ENCODE measurements at places on chromosomes 2 and 18.
A peak's percentile ranks its signal among the peaks of the same experiment; 100 is the strongest.

- no peak for DNase-seq
These were observed 12.4 kb downstream of the COPS8 start for GRCh38 chr2:237097911-237098702.

GRCh38 chr2:9964334-9964980 is 13.0 kb downstream of the GRHL1 start:
- DNase-seq: no peak

- DNase-seq: no peak
These were observed 71.9 kb downstream of the TNFRSF11A start for GRCh38 chr18:62396967-62397366.

GRCh38 chr2:232525199-232525598 is 761 bp upstream of the CHRND start:
- DNase-seq: no peak

DNA sequence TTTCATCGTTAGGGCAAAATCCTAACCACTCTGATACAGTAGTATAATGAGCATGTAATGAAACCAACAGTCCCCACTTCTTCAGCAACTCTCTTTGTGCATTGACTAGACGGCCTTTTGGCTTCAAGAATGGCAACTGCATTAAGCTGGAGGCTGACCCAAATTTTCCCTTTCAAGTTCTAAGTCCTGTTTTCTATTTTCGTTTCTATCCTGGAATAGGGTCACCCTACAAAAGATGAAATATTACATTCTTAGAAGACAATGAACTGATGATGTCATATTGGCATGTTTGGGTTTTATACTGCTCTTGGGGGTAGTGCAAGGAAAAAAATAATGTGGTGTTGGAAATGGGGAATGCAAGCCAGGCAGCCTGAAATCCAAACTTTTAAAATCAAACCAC is 254.4 kb downstream of the ETAA1 start:
- DNase-seq: no peak

- DNase-seq: no peak
These were observed 35.2 kb upstream of the DLX2 start for GRCh38 chr2:172137943-172138342.

GRCh38 chr2:211035548-211036185 is 479.3 kb downstream of the CPS1 start:
- no peak for DNase-seq

DNA sequence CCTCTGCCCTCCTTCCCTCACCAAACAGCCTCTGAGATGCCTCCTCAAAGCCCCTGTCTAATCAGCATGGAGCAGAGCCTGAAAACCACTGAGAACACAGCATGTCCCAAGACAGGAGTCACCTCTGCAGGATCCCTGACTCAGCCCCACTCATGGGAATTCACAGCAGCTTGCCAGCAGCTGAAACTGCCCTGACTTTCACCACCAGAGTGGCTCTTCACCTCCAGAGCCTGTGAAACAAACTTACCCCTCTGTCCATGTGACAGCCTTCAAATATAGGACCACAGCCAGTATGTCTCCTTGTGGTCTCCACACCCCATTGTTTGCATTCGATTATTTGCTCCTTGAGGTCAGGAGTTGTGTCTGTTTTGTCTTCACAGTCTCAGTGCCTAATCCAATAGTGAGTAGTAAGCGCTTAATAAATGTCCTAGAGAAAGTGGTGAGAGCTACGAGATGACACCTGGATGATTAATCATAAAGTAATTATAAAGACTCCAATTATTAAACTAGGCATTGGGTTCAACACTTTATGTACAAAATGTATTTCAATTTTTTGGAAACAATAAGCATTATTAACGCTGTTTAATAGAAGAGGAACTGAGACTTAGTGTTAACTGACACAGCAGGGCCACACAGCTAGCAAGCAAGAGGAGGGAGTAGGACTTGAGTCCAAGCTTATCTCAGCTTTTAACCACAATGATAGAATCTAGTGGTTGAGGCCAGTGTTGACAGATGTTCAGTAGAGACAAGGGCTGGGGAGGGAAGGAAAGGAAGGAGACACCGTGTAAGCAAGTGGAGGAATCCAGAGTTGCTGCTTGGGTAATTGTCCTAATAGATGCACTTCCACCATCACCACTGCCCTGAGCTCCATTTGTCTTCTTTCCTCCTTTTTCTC is 358.7 kb upstream of the TNP1 start:
- DNase-seq: no peak

GRCh38 chr2:1020206-1020605 is 69.6 kb downstream of the SNTG2 start:
- DNase-seq: no peak

- DNase-seq: peak; percentile 37
These were observed 306.5 kb upstream of the TNP1 start for GRCh38 chr2:217166241-217166850.

- DNase-seq: no peak
These were observed 5.5 kb downstream of the RPE start for GRCh38 chr2:210007895-210008294.

GRCh38 chr2:197713271-197713670 is 8.1 kb downstream of the MARS2 start:
- no peak for DNase-seq

DNA sequence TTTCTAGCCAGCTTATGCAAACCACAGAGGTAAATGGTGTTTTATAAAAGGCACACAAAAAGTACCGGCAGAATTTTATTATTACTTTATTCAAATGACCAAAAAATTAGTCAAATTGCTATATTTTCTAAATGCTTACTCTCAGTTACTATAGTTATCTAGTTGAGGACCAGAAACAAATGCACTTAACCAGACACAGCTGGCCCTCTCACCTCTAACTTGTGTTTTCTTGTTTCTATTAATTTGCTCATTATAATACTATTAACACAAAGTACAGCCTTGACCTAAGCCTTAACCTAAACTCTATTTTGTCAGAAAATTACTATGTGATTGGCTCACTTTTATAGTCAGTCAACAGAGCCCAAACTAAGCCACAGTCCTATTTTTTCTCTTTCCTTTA is 26.2 kb downstream of the OLA1 start:
- no peak for DNase-seq

- no peak for DNase-seq
These were observed 15.7 kb downstream of the COL4A3 start for GRCh38 chr2:227179988-227180685.

DNA sequence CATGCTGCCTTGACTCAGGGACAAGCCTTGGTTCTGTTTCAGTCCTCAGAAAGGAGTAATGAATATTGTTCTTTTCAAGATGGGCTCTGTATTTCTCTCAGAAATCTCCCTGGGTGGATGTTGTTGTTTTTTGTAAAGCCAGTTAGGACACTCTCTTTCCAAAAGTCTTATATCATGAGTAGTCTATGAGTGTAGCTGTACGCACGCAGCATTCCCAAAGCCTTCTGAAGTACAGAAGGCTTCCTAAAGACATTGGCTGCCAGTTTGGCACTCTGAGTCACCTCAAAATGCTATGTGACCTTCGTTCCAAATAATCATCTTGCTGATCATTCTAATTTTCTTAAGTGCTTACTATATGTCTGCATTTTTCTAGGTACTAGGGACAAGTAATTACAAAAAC is 16.7 kb upstream of the GTF2A1L start:
- no peak for DNase-seq

- no peak for DNase-seq
These were observed 22.4 kb upstream of the PMAIP1 start for GRCh38 chr18:59877361-59877760.

GRCh38 chr2:144136297-144137010 is 383.5 kb downstream of the ZEB2 start:
- no peak for DNase-seq

GRCh38 chr2:28347596-28347995 is 45.1 kb upstream of the FOSL2 start:
- no peak for DNase-seq

DNA sequence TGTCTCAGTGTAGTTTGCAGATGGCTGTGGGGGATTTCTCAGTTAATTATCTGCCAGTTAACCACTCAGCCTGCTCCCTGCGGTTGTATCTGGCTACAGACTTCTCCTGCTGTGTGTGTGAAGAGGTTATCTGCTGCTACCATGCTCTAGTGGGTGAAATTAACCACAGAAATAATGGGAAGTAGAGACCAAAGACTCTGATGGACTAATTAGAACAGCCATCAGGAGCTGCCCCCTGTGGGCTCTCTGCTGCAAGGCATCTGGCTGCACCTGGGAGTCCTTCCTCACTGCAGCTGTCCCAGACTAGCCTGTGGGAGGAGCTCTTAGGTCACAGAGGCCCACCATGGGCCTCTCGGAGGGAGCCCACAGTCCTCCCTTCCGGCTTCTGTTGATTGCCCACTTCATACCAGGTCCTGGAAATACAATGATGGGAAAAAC is 66.6 kb downstream of the CTIF start:
- DNase-seq: no peak

DNA sequence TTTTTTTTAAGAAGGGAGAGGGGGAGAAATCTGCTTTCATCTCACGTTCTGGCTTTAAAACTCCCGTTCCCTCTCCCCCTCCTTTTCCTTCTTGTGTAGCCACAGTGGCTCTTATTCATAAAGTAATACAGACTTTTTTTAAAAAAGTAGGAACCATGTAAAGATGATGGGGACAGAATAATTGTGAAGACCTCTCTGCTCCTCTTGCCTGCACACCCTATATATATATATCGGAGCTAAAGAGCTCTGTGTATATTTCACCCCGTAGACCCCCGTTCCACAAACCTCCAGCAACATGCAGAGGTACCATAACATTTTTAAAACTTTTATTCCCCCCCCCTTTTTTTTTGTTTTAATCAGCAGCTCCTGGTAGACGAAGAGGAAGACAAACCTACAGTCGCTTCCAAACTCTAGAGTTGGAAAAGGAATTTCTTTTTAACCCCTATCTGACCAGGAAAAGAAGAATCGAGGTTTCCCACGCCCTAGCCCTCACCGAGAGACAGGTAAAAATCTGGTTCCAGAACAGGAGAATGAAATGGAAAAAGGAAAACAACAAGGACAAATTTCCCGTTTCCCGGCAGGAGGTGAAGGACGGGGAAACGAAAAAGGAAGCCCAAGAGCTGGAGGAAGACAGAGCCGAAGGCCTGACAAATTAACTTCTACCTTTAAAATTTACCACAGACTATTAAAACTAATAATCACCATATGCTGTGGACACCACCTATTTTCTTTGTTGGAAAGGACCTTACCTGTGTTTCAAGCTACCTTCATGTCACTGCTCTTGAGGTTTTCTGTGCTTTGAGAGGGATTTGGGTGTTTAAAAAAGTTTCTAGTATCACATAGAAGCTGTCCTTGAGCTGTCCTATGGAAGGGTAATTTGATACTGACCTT is 1.7 kb downstream of the HOXD8 start:
- DNase-seq: no peak

- no peak for DNase-seq
These were observed 68.2 kb downstream of the HS1BP3 start for GRCh38 chr2:20582600-20583221.

- peak; percentile 23 for DNase-seq
These were observed 39.4 kb upstream of the ZNF397 start for GRCh38 chr18:35201256-35201931.

GRCh38 chr2:128408349-128409305 is 90.0 kb upstream of the HS6ST1 start:
- no peak for DNase-seq

GRCh38 chr18:41391616-41392595 is 563.1 kb upstream of the PIK3C3 start:
- peak; percentile 73 for DNase-seq

GRCh38 chr18:74806700-74807416 is 209.2 kb downstream of the ZNF407 start:
- DNase-seq: peak; percentile 20

- DNase-seq: no peak
These were observed 31.7 kb downstream of the ONECUT2 start for GRCh38 chr18:57466745-57467409.

DNA sequence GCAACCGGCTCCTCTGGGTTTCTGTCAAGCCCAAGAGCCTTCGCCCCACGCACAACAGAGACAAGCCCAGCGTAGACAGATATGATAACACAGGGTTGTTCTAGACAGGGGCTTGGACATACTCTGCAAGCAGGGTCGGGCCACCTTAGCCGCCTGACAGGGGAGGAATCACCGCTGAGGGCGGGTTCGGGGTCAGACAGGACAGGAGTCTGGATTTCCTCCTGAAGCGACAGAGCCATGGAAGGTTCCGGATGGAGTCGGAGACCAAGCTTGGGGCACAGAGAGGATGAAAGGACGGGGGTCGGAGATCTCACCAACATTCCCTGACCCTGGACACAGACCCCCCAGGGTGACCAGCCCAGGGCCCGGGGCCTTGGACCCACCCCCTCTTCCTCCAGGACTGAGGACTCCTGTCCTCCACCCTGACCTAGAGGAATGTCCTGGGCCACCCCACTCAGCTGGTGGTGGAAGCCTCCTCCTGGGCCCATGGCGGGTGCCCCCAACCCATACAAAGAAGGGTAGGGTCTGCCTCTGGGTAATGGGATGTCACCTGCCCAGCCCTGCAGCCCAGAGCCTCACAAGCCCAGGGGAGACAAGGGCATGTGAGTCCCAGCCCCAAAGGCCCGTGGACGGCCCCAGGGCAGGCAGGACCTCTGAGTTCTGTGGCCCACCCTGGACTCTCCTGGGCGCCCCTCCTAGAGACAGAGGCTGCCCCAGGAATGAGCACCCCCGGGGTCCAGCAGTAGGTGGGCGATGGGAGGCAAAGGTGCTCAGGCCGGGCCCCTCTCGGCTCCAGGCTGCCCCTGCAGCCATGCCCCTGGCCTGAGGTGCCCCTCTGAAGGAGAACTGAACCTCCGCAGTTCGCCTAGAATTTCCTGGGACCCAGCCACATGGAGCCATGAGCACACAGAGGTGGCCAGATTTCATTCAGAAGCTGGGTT is 44.1 kb upstream of the GPC1 start:
- DNase-seq: no peak

- no peak for DNase-seq
These were observed 8.7 kb upstream of the DYNC1I2 start for GRCh38 chr2:171678619-171679018.

DNA sequence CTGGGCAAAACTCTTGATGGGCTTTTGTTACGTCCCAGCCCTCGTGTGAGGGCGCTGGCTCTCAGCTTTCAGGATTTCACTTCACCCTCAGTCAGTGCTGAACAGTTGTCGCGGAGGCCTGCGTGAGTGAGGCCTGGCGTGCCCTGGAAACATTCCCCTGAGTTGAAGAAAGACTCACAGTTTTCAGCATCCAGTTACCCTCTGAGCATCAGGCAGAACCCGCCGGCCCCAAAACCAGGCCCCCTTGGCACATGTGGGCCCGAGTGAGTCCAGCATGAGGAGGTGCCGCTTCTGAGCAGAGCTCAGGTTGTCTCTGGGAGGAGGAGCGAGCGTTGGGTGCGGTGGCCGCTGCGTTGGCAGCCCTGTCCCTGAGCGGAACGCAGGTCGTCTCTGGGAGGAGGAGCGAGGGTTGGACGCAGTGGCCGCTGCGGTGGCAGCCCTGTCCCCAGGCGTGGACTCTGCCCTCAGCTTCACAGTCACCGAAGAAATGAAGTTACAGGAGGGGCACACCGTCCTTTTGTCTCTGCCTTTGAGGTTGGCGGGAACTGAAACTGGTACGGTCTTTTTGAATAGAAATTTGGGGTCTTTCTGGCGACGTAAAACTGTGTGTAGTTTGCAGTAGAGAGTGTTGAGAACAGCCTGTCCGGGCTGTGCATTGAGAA is at the start of gene NEU4:
NEU4 (plus strand) TSS at position 473 of the 662 bp plus-strand sequence. CDS start 5,292 bp downstream, outside the sequence.
- no peak for DNase-seq

DNA sequence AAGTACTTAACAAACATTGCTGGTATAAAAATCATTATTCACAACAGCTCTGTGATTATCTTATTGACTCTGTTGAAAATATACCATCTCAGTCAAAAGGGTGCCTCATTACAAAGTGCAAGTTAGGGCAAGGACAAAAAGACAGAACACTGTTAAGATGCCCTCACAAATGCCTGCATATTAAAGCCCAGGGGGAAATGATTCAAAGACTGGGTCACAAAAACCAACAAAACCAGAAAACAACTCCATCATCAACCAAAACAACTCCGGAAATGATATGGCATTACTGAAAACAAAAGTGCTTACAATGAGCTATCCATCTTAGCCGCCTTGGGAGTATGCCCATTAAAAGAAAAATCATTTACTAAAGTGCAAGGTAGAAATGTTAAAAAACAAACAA is 9.9 kb downstream of the PLA2R1 start:
- no peak for DNase-seq

Measured in DMS153 (cell line).